ENCODE measurements at places on chromosomes 4 and X.

- no peak for DNase-seq
Observed at GRCh38 chr4:80631861-80632260, 296.3 kb downstream of the CFAP299 start.

- DNase-seq: no peak
Observed at GRCh38 chr4:184156163-184156920, 61.3 kb downstream of the ENPP6 start.

DNA sequence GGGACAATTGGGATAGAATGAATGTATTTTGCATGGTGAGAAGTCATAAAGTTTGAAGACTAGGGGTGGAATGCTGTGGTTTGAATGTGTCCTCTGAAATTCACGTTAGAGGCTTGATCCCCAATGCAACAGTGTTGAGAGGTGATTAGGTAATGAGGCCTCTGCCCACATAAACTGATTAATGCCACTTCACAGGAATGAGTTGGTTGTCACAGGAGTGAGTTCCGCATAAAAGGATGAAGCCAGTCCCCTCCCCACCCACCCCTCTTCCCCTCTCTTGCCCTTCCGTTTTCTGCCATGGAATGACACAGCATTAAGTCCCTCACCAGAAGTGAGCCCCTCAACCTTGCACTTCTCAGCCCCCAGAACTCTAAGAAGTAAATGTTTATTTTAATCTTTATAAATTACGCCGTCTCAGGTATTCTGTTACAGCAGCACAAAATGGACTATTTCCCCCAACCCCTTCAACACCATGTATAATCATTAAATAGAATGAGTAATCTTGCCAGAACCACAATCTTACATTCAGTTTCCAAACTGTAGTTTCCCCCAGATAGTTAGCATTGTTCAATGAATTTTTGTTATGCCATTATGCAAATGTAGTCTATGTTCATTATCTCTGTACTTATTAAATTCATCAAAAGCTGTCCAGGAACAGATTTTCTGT, 5.5 kb upstream of the MMAA start:
- peak; percentile 19 for DNase-seq

GRCh38 chrX:15475021-15475420, 18.1 kb downstream of the PIR start:
- DNase-seq: no peak

GRCh38 chr4:54226404-54227255, 2.5 kb upstream of the PDGFRA start:
- DNase-seq: no peak

DNA sequence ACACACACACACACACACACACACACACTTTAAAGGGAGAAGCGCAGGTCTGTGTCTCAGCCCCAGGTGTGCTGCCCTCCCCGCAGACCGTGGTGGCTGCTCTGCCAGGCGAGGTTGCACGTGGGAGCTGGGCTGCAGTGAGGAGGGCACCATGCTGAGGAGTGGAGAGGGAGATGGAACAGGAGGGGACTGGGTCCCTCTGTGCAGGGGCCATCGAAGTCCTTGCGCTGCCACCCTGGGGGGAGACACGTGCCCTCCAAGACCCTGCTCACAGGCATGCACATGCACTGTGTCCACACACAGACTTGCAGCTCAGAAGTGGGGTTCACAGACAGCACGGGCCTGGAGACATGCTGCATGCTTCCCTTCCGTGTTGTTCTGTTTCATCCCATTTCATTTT, 65.5 kb upstream of the HGFAC start:
- DNase-seq: no peak

GRCh38 chr4:126233483-126233882, 918.7 kb downstream of the FAT4 start:
- no peak for DNase-seq

DNA sequence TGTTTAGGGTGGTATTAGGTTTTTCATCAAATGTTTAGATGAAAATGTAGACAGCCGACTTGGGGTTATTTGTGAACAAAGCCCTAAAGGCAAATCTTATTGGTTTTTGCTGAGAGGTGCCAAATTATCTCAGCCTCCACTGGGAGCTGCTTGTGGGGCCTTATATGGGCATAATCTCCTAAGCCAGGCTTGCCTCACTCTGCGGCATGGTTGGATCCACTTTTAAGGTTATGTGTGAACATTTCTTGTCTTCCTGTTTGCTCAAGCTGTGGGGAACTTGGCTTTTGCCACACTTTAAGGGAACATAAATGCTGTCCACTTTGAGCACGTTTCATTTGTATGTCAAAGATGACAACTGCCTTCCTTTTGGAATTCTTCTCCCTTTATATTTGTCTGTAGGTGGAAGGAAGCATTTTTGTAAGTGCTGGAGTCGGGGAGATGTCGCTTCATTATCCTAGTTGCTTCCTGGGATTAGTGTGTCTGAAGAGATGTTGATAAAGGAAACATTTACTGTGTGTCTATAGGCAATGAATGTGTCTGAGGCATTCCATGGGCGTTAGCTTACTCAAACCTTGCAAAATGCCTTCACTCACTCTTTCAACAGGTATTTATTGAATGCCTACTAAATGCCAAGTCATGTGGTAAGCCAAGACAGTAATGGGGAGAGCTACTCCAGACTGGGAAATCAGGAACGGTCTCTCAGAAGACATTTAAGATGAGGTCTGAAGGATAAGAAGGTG, 78.3 kb downstream of the SLC9A6 start:
- DNase-seq: no peak

GRCh38 chrX:119391279-119391678, 7.9 kb upstream of the SLC25A43 start:
- DNase-seq: peak; percentile 54

DNA sequence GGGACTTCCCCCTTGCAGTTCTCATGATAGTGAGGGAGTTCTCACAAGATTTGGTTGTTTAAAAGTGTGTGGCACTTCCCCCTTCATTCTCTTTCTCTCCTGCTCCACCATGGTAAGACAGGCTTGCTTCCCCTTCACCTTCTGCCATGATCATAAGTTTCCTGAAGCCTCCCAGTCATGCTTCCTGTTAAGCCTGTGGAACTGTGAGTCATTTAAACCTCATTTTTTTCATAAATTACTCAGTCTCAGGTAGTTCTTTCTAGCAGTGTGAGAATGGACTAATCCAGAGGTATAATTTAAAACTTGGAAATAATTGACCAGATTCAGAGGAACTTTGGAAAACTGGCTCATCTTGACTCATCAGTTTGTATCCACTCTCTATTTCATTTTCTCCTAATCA, 129.0 kb downstream of the TMEM47 start:
- DNase-seq: no peak

DNA sequence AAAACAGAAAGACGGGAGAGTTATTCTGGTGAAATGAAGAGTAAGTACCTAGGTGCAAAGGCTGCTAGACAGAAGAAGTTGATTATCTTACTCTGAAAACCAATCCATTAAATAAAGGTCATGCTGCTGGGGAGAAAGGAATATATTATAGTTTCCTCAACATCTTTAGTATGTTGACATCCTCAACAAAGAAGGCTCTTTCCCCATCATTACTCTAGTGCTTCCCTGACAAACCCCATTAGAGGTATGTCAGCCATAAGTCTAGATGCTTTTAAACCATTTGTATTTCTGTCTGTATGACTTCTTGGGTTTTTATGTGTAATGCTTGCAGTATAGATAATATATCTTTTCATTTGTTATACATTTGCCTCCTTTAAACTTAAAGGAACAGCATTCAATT, 75.9 kb downstream of the ADGRL3 start:
- DNase-seq: no peak

DNA sequence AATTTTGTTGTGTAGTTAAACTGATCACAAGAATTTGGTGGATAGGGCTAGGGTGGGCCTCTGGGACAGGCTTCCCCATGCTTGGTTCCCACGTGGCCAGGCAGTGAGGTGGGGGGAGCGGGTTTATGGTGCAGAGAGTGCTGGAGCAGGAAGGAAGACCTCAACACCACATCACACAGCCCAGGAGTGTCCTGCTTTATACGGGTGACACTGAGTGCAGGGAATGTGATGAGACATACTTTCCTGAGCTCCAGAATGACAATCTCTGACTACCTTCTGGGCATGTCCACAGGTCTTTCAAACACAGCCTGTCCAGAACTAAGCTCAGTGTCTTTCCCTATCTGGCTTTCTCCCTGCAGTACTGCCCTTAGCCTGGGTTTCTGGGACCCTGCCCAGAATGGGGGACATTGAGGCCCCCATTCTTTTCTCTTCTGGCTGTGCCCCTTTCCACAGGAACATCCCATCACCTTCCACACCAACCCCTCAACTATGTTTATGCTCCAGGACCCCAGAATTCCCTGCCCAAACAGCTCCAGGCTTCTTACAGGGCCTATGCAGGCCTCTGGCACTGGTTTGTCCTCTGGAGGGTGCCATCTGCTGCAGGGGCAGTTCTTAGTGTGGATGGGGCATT, 36.5 kb upstream of the RASL11B start:
- no peak for DNase-seq

DNA sequence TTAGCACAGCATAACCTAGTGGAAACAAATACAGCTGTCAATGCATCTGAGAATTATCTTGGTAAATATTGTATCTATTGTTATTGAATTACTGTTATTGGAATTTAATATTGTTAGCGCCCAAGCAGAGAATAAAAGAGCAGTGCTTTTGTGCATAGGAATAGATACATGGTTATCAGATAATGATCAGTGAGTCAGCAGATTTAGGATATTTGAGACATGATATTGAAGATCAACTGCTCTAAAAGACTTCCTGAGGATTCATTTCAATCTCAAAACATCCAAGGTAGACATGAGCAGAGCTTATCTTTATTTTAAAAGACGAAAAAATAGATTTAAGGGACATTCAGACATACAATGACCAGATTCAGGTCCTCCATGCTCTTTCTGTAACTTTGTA, 10.6 kb upstream of the H2AZ1 start:
- no peak for DNase-seq

DNA sequence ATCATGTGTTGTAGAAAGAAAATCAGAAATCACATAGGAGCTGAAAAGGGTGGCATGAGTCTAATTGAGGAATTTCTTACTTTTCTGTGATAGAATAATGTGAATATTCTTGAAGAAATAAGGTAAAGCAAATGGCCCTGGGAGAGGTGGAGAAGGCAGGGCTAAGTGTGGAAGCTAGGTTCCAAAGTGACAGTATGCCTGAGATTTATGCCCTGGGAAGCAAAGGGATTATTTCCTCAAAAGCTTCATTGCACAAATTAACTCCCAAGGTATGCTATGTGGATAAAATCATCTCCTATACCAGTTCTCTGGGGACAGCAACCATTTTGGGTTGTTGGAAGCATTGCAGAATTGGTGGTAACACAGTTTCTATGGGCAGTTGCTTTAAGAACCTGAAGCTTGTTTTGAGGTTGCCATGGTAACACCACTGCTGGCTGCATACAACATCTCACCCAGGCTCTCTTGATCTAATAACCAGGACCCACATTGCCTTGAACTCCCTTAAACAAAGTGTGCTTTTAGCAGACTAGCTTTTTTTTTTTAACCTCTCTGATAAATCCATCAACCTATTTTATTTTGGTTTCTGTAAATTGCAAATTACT, 21.0 kb downstream of the MAOA start:
- no peak for DNase-seq

DNA sequence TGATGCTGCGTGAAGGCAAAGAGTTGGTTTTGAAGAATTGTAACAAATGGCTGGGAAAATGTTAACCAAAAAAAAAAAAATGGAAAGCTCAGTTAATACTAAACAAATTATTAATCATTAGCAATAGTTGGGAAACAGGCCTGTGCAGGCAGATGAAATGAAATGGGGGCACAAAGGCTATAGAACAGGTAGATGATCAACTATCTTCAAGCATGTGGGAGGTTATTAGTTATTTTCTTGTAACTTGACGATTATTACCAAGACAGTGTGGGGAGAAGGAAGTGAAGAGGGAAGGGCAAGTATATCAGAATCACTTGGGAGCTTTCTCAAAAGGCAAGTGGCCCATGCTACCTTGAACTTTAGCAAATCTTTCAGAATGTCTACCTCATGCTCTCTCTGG, 351.9 kb downstream of the BCOR start:
- DNase-seq: no peak

GRCh38 chr4:126213996-126214395, 899.2 kb downstream of the FAT4 start:
- DNase-seq: no peak

GRCh38 chr4:15116509-15117079, 114.3 kb downstream of the CPEB2 start:
- DNase-seq: no peak

GRCh38 chr4:106766519-106766918, 269.6 kb downstream of the DKK2 start:
- no peak for DNase-seq

DNA sequence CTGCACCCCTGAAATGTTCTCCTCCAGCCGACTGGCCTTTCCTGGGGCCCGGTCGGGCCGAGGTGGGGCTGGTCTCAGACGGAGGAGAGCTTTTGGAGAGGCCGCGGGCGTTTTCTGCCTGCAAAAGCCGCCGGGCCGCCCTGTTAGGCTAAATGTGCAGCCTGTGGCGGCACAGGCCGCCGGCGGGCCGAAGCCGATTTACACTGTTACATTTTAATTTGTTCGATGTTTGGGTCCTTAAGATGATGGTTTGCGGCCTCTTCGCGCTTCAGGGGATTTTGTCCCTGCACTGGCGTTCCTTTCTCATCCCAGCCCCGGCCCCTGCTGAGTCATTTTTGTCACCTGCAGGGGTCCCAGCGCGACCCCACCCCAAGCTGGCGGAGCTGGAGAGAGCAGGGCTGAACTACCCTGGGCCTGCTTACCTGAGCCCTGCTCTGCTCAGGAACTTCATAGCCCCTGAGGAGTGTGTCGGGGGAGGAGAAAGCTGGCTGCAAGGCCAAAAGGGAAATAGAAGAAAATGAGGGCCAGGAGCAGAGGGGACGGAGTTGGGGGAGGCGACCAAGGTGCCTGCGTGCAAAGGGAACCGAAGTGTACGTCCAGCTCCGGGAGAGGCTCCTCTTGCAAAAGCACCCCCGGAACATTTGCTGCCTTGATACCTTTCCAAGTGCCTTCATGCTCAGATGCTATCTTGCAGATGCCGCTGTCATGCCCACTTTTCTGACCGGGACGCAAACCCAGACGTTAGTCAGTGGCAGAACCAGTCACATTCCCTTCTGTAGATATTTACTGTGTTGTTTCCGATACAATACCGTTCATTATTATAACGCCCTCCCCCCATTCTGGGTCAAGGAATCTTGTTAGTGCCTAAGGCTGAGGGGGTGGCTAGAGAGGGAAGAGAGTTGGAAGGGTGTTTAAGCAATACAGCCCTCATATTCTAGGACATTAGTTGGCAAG, 977 bp upstream of the RBBP7 start:
- DNase-seq: no peak

- DNase-seq: no peak
Observed at GRCh38 chr4:123889507-123889906, 492.9 kb downstream of the SPRY1 start.

GRCh38 chr4:116358633-116359222, 726.6 kb downstream of the TRAM1L1 start:
- peak; percentile 44 for DNase-seq

- peak; percentile 58 for DNase-seq
Observed at GRCh38 chrX:46796574-46797191, 37.8 kb upstream of the SLC9A7 start.

DNA sequence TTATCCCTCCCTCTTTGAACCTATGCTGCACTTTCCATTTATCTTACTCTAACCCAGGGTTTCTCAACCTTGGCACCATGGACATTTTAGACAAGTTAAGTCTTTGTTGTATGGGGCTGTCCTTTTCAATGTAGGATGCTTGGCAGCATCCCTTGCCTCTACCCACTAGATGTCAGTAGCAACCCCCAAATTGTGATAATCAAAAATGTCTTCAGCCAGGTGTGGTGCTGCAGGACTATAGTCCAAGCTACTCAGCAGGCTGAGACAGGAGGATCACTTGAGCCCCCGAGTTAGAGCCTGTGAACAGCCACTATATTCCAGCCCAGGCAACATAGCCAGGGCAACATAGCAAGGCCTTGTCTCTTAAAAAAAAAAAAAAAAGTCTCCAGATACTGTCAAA, 7.0 kb downstream of the LRCH2 start:
- DNase-seq: no peak

All from GM13977 (cell line).